ENCODE measurements at places on chromosomes 4 and X.

GRCh38 chrX:80237072-80237471, 183.2 kb upstream of the TENT5D start:
- DNase-seq, result no peak

DNA sequence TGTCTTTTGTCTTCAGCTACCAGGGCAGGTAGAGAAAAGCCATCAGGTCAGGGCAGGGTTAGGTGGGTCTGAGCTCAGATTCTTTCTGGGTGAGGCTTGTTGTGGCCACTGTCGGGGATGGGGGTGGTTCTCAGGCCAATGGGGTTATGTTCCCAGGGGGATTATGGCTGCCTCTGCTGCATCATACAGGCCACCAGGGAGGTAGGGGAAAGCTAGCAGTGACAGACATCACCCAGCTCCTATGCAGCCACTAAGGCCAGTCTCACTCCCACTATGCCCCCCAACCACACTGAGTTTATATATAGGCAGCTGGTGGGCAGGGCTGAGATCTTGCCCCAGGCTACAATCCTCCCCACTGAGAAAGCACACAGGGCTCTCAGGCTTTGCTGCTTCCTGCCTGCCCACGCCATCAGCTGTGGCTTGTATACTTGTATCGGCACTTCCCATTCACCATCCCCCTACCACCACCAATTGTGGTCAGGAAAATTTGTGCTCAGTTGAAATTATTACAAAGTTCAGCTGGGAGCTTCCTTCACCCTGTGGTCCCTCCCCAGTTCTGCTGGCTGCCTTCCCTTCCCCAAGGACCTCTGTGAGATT, 72.6 kb upstream of the PTPN13 start:
- no peak for DNase-seq

- no peak for DNase-seq
These were observed 365.9 kb downstream of the CXXC4 start for GRCh38 chr4:104128850-104129213.

GRCh38 chrX:153869473-153870287, 16.3 kb downstream of the L1CAM start:
- DNase-seq, result no peak

DNA sequence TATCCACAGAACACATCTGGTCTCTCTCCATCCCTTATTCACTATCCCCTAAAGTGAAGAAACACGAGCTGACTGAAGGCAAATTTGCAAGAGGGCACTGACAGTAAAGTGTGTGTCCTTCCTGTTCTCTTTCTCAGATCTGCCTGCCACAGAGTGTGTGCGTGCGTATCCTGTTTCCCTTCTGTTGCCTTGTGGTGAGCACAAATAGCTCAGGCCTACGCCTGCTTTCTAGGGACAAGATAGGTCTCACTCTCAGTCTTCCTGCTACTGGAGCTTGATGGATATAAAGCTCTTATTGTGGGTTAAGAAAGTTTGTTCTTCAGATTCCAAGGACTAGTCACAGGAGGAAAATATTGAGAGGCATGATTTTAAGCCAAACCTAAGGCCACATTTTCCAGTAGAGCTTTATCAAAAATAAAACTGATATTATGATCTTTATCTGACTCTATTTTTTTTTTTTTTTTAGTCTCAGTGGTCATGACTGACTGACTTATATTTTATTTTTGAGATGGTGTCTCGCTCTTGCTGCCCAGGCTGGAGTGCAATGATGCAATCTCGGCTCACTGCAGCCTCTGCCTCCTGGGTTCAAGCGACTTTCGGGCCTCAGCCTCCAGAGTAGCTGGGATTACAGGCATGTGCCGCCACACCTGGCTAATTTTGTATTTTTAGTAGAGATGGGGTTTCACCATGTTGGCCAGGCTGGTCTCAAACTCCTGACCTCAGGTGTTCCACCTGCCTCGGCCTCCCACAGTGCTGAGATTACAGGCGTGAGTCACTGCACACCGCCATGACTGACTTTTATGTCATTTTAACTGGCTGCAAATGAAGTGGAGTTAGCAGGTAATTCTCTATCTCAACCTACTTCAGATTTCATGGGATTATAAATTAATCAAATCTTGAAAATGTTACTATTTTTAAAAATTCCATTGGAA, 140.3 kb upstream of the SH3RF1 start:
- DNase-seq, result no peak

DNA sequence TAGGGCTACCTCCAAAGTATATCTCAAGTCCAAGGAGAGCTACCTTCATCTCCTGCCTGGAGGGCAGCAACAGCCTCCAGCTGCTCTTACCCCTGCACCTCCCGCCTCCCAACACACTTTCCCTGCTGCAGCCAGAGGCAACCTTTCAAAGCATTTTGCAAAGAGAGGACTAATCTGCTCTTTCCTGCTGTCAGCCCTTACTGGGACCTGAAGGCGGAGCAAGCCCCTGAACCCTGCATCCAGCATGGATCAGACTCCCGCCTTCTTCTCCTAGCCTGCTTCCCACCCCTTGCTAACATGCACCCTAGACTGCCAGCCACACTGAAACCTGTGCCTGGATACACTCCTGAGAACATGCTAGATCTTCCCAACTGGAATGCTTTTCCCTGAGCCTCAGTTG, 37.7 kb upstream of the VMA21 start:
- no peak for DNase-seq

DNA sequence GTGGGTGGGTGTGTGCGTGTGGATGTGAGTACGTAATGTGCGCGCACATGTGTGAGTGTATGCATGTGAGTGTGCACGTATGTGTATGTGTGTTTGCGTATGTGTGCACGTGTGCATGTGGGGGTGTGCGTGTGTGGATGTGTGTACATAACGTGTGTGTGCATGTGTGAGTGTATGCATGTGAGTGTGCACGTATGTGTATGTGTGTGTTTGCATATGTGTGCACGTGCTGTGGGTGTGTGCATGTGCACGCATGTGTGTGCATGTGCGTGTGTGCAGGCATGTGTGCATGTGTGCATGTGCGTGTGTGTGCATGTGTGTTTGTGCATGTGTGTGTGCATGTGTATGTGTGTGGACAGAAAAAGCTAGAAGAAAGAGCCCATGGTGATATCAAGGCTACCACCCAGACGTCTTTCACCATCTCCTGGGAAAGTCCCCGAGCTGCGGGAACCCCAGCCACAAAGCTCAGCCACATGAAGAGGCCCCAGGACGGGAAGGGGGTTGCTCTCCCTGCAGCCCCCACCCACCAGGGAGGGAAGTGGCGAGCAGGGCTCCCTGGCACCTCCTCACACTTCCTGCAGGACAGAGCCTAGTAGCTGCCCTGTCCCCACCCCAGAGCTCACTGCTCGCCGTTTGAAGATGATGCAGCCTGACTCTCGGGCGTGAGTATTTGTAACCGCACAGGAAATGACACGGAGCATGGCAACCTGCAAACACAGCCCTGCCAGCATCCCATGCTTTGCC, 108.3 kb downstream of the DCTD start:
- no peak for DNase-seq

- no peak for DNase-seq
These were observed 457.9 kb upstream of the CTSO start for GRCh38 chr4:156411531-156411930.

DNA sequence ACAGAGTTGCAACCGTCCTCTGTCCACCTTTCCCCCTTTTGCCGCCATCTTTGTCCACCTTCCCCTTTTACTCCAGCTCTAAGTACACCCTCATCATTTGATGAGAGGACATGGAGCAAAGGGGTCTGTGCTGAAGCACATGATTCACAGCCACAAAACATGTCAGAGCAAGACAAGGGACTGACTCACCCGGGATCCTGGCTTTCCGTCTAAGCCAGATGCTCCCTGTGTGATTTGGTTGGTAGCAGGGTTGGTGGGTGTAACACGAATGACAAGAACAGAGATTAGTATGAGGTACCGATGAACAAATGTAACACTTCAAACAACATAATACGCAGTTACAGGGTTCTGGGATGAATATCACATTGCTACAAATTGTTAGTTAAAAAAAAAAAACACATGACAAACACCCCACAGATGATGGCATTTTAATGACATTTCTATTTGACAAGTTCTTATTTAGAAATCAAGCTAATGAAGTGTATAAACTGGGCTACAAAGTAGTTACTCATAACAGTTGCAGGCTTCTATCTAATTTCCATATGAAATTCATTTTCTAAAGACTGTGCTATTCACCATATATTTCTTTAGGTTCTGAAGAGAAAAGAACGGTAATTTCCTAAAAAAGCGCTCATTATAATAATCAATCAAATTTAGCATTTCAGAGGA, 71.4 kb upstream of the ETNPPL start:
- DNase-seq, result no peak

- no peak for DNase-seq
These were observed 11.1 kb downstream of the ITIH6 start for GRCh38 chrX:54786967-54787366.

GRCh38 chr4:151324752-151325110, 674 bp downstream of the SH3D19 start:
- no peak for DNase-seq

DNA sequence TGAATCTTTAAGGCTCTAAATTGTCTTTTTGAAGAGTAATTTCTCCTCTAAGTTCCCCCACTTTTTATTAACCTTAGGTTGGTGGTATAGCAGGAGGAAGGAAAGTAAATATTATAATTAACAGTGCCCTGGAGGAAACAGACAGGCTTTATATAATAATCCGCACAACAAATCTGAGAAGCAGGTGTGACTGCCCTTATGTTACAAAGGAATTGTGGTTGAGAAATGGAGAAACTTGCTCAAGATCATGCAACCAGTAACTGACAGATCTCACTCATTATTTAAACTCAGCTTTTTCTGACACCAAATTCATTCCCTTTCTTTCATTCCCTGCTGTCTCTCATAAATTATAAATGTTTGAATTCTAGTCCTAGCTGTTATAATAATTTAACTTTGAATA, 282.0 kb downstream of the PPP3CA start:
- no peak for DNase-seq

DNA sequence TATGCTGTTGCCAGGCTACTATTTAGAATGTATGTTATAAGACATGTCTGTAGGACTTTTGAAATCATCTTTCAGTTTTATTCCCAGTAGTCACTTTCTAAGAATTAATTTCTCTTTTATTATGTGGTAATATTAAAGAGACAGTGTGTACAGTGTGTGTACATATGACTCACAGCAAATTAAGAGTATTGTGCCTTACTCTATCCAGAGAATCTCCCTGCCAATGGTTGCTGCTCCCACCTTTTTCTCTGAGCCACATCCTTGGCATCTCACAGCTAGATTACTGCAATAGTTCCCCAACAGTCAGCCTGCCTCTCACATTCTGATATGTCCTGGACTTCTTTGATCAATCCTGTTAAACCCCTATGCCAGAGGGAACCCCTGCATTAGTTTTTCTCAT, 114.5 kb downstream of the ANXA5 start:
- no peak for DNase-seq

DNA sequence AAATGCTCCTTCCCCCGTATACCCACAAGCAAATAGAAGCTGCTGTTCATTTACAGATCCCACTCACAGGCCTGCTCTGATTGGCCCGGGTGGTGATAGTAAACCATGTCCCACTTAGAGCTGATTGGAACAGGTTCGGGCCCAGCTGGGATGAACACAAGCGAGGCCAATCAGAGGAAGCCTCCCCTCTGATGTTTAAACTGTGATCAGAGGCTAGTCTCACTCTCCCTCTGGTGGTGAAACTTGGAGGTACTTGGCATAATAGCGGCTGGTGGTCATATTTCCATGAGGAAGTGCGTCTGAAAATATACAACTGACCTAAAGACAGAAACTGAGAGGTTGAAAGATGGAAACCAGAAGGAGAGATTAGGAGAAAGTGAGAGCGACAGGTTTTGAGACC, 51.5 kb upstream of the TRPC3 start:
- DNase-seq, result no peak

- DNase-seq, result no peak
These were observed 20.5 kb downstream of the TMEM187 start for GRCh38 chrX:153993079-153993478.

GRCh38 chr4:151099976-151100417, 569 bp downstream of the RPS3A start:
- no peak for DNase-seq

DNA sequence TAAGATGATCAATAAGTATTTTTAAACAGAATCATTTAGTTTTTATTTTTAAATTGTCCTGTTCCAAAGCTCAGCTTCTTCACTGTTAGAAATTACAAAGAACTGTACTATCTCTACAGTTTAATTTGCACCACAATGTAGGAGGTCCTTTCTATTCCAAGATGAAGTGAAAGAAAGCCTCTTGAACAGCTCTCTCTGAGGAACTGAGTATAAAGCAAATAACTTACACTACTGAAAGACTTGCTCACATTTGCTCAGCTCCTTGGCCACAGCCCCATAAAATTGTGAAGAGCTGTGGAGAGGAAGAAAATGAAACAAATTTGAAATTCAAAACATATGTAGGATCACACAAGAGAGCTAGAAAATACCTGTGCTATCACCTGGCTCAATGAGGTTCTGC, 68.6 kb downstream of the ENPEP start:
- DNase-seq, result no peak

DNA sequence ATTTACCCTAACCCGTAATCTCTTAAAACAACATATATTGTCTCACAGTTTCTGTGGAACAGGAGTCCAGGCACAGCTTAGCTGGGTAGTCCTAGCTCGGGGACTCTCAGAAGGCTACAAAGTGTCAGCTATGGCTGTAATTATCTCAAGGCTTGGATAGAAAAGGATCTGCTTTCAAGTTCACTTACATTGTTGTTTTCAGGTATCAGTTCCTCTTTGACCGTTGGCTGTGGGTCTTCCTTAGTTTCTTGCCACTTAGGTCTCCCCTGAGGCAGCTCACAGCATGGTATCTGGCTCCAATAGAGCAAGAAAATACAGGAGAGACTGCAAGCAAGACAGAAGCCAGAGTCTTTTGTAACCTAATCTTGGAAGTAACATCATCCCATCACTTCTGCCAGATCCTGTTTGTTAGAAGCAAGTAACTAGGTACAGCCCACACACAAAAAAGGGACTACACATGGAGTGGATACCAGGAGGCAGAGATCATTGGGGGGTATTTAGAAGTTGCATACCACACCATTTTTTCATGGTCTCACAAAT, 137.0 kb downstream of the MAGEB5 start:
- DNase-seq, result no peak

DNA sequence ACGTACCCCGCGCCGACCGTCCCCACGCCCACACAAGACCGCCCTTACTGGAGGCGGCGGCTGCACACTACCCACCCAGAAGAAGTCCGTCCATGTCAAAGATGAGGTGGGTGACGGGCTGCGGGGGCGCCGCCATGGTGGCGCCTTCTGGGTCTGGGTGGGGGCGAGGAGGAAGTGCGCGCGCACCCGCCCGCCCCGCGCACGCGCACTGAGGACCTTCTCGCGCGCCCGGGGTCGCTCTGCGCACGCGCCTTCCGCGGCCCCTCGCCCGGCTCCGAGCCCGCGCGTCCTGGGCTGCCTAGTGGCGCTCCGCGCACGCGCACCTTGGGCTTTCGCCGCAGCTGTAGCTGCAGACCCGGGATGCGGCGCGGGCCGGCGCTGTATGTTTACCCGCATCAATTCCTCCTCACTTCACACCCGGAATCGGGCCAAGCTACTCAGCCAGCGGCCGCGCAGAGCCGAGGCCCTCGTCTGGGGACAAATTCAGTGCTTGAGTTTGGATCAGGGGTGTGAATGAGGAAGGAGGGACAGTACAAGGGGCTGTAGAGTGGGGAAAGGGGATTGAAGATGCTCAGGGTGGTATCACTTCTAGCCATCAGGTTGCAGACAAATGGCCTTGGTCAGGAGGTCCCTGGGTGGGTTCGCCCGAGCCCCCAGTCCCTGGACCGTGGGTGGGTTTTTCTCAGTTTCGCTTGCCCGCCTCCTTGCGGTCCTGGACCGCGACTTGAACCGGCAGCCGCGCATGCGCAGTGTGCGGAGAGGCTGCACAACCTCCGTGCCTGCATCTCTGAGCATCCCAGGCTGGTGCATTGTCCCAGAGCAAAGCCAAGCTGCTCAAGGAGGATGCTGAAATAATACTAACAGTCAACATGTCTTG, at the start of gene PUDP:
Gene PUDP, minus strand, starts transcription at position 176 of the 877 bp plus-strand sequence. Its CDS starts 40 bp downstream, at position 136.
- DNase-seq, result peak; percentile 66
